ENCODE measurements at places on chromosomes 12 and 14.

DNA sequence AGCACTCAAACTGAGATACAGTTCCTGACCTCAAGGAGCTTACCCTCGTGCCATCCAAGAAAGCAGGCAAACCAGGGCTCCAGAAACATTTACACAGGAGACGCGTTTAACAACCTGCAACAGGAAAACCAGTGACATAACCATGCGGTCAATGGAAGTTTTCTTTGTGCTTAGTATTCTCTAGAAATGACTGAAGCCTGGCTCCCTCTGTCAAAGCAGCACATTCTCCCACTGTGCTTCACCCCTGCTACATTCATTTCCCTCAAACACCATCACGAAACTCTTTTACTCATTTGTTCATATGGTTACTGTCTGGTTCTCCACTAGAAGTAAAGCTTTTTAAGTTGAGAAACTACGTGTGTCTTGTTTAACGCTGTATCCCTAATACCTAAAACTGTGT lies 161.3 kb upstream of the CCND2 start:
- DNase-seq: no peak

- DNase-seq: no peak
Measured at GRCh38 chr12:124454735-124455134, 112.7 kb downstream of the NCOR2 start.

DNA sequence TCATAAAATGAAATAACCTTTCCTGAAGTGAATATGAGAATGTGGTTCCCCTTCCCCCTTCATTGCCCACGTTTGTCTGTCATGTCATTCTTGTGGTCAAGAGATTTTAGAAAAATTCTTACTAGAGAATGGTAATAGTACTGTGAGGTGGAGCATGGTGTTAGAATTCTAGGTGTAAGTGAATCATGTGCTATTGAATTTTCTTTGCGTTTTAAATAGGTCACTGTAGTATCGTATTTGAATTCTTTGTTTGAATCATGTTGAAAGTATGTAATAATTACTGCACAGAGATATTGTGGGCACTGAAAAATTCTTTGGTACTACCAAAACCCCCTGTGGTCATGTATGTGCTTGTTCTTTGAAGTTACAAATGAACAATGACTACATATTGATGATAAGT lies 49.9 kb downstream of the FUT8 start:
- no peak for DNase-seq

- no peak for DNase-seq
Measured at GRCh38 chr12:23484238-23484637, 465.2 kb downstream of the SOX5 start.

DNA sequence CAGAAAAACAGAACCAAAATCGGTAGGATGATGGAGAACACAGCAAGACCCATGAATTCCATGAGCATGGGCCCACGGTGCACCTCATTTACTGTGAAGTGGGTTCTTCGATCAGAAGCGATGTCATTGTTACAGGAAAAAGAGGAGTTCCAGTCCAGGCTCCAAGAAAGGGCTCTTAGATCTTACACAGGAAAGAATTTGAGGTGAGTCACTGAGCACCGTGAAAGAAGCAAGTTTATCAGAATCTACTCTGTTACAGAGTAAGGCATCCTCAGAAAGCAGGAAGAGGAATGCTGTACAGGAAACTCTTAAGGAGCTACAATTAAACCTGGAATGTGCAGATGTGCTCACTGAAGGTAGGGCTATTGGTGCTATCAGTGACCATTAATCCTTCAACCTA lies 11.6 kb upstream of the CHFR start:
- no peak for DNase-seq

- DNase-seq: no peak
Measured at GRCh38 chr12:13956060-13956590, 25.3 kb downstream of the GRIN2B start.

DNA sequence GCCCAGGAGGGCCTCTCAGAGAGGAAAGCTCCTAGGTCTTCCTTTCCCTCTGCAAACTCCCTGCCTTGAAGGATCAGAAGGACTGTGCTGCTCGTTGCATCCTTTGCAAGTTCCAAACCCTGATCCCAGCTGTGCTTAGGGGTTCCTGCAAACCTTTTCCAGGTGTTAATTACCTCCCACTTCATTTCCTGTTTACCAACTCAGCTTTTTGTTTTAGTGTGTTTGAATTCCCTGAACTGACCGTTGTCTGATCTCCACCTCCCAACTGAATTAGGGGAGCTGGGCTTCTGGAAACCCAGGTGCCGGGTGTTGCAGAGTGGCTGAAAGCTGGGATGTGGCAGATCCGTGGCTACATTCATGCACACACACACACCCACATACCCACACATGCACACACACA lies 20.6 kb upstream of the BDKRB1 start:
- DNase-seq: peak; percentile 5

DNA sequence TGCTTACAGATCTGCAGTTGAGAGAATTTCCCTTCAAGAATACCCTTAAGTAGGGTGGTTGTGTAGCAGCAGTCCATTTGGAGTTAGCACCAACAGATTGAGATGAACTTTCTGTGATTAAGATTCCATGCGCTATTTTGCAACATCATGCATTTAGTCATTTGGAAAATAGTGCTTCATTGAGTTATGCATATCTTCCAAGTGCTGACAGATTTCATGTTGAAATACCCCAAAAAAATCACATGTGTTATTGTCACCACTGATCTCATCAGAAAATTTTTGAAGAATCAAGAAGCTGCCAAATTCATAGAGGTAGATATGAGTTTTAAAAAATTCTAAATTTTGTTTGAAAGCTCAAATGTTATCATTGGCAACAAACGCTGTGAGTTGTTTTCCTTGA lies 35.5 kb upstream of the OSBPL8 start:
- no peak for DNase-seq

DNA sequence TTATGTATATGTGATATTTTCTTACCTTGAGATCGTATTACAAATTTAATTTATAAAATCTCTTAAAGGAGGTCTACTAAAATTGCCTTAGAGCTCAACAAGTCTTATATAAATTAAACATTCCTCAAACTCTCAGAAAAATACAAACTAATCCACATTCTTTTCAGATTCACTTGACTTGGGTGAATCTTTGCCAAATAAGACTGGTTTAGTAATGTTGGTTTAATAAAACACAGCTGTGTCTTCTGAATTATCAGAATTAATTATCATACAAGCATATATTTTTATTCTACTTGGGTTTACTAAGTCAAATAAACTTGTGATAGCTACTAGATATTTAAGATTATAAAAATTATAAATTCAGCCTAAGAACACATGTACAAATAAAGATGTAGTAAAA lies 13.3 kb downstream of the GLIPR1L2 start:
- DNase-seq: no peak

- DNase-seq: no peak
Measured at GRCh38 chr12:67909681-67910080, 79.6 kb upstream of the IFNG-AS1 start.

- no peak for DNase-seq
Measured at GRCh38 chr12:26369588-26369987, 174.2 kb downstream of the SSPN start.

- DNase-seq: no peak
Measured at GRCh38 chr14:93713726-93714405, 74.4 kb downstream of the PRIMA1 start.

DNA sequence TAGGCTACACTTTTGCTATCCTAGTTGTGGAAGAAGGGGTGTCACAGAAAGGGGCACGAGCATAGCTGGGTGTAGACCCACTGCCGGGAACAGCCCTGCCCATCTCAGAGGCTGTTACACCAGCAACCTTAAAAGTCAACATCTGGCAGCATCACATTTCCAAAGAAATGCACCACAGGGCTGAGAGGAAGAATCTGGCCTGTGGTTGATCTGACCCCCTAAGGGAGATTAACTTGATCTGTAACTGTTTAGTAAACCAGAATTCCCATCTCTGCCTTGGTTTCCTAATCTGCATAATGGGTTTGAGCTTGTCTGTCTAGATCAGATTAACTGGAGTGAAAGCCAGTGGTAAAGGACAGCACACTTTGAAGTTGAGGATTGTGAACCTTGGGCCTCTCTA lies 1.3 kb downstream of the LRP1-AS start:
- DNase-seq: no peak

GRCh38 chr12:131910302-131911027 lies 16.0 kb downstream of the ULK1 start:
- no peak for DNase-seq

GRCh38 chr12:94070520-94070919 lies 77.9 kb upstream of the PLXNC1 start:
- no peak for DNase-seq

DNA sequence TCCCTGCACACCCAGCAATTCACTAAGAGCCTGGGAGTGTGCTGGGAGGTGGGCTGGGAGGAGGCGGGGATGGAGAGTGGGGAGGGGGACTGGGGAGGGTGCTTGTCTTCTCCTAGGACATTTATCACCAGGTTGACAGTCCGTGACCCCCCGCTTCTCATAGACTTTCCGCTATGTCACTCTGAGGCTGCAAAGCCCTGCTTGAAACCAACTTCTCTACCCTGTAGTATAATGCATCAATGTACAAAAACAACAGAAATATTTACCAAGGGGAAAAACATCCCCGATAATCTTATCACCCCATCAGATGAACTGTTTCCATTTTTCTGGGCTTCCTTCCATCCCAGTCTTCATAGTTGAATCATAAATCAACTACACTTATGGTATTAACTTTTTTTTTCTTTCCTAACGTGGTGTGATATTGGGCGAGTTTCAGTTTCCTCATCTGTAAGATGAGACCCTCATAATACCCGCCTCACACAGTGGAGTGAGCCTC lies 28.6 kb upstream of the BATF start:
- DNase-seq: no peak

DNA sequence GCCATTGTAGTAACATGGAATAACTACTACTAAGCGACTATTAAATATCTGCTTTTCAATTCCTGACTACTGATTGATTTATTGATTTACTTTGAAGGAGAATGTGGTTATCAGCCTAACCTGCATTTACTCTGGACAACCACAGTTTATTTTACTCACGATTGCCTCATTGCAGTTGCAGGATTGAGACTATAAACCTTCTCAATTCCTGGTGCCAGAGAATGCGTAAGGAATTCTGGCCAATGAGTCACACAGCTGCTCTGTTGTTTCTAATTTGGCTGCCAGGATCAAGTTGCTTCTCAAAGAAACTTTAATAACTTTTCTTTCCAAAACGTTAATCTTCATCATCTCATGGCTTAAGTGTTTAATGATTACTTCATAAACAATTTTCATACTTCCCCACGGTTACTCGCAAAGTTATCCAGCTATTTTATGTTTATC lies 13.1 kb upstream of the TMTC1 start:
- DNase-seq: no peak

DNA sequence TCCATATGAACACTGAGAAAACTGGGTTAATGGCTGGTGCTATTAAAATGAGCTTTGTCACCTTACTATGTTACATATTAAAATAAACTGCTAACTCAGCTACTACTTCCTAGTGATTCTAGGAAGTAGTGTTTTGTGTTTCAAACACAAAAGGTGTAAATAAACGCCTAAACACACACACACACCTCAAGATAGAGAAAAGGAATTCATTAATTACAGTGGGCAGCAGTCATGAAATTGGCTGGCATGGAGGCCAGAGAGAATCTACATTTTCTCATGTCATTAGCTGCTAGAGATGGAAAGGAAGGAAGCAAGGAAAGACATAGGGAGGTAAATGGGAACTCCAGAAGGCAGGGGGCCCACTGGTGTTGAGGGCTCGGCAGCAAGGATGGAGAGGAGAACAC lies 787 bp upstream of the PRMT5 start:
- DNase-seq: no peak

GRCh38 chr14:92600318-92601053 lies 86.9 kb downstream of the RIN3 start:
- no peak for DNase-seq

GRCh38 chr14:56659964-56660551 lies 80.5 kb downstream of the TMEM260 start:
- peak; percentile 56 for DNase-seq

- DNase-seq: no peak
Measured at GRCh38 chr14:96106891-96107290, 67.7 kb downstream of the C14orf132 start.

DNA sequence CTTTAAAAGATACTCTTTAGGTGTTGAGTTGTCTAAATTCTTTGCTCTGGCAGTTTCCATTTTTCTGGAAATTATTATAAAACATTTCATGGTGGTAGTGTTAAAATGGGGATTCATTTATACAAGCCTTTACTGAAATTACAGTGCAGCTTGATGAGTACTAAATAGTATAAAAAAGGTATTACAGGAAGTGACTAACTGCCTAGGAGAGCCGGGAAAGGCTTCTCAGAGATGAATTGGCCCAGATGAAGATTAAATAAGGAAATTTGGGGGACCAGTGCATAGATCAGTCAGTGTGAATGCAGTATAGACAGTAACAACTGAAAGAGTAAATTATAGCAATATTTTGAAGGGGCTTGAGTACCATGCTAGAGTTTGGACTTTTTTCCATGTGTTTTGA lies 7.5 kb downstream of the PSMA6 start:
- DNase-seq: no peak

All from COR-L47 (cell line).